ENCODE measurements at places on chromosomes 12 and 14.

GRCh38 chr12:105705765-105706164 lies 375.3 kb downstream of the C12orf75 start:
- DNase-seq = no peak

GRCh38 chr14:37594238-37594970 lies 645 bp downstream of the FOXA1 start:
- no peak for DNase-seq

DNA sequence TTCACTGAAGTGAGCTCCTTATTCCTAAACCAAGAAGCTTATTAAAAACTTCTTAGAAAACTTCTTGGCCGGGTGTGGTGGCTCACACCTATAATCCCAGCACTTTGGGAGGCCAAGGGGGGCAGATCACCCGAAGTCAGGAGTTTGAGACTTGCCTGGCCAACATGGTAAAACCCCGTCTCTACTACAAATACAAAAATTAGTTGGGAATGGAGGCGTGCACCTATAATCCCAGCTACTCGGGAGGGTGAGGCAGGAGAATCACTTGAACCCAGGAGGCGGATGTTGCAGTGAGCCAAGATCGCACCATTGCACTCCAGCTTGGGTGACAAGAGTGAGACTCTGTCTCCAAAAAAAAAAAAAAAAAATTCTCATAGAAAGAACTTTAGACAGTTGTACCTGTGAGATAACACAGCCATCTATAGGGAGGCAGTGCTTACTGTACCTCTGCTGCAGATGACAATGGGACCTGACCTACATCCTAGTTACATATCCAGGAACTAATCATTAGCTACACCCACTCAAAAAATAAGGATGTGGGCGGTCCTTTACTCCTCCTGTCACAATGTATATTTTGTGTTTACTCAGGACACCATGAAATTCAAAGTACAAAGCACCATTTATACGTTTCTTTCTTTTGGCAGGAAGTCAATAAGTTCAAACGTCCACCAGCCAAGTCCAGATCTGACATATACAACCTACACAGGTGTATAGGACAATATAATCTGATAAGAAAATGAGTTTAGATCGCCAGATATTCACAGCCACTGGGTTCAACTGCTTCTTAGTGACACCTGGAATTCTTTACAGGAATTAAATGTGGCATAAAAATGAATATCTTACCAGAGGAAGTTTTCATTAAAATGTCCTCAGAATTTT lies 14.9 kb downstream of the STXBP6 start:
- DNase-seq = no peak

DNA sequence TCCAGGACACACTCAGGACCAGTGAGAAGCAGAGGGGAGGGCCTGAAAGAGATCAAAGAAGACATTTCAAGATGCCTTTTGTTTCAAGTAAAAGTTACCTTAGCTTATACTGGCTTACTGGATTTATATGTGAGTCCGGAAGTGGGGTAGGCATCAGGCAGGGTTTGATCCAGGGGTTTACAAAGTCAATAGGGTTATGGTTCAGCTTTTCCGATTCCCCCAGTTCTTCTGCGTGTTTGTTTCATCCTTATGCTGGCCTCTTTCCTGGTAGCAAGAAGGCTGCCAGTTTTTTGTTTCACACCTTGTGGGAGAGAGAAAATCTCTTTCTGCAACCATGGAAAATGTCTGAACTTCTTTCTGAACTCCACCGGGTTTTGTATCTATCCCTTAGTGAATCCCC lies 126.3 kb downstream of the ESRRB start:
- DNase-seq = no peak

DNA sequence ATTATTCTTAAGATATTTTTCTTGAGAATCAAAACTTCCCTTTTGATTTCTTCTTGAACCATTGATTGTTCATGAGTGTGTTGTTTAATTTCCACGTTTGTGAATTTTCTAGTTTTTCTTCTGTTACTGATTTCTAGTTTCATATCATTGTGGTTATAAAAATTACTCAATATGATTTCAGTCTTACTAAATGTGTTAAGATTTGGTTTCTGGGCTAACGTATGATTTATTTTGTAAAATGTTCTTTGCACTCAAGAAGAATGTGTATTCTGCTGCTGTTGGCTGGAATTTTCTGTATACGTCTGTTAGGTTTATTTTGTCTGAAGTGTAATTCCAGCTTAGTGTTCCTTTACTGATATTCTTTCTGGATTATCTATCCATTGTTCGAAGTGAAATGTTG lies 24.7 kb downstream of the TRMT5 start:
- DNase-seq = no peak

GRCh38 chr12:101813117-101813516 lies 17.6 kb downstream of the GNPTAB start:
- DNase-seq = no peak

GRCh38 chr14:68157971-68158371 lies 338.4 kb downstream of the RAD51B start:
- DNase-seq = no peak

DNA sequence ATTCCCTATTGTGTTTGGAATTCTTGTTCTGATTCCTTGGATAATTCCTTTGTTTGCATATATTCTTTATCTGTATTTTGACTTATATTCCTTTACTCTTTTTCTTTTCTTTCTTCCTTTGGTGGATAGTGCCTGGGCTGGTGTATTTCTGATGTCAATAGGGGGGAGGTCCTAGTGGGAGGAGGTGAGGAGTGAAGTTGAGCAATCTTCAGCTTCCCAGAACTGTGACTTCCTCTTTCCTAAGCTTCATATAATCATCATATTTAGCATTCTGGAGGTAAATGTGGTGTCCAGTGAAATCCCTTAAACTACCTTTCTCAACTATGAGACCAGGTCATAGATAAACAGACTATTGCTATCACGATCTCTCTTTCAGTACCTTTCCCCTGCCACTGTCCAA lies 29.6 kb upstream of the TBPL2 start:
- DNase-seq = no peak

DNA sequence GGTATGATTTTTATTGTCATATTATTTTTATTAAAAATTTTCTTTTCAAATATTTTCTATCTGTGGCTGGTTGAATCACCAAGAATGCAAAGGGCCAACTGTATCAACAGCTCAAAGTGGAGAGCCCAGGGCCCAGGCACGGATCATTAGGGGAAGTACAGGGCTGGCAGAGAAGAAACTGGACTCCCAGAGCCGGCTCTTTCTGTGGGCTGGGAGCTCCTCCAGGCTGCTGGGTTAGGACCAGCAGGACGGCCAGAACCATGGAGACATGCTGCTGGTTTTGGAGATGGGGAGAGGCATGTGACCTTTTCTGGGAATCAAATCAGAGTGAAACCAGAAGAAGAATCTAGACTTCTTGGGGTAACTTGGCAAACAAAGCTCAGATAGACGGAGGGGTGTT lies 220.5 kb downstream of the CACNA1C start:
- no peak for DNase-seq

- no peak for DNase-seq
Observed at GRCh38 chr14:55153951-55154350, 24.9 kb downstream of the LGALS3 start.

DNA sequence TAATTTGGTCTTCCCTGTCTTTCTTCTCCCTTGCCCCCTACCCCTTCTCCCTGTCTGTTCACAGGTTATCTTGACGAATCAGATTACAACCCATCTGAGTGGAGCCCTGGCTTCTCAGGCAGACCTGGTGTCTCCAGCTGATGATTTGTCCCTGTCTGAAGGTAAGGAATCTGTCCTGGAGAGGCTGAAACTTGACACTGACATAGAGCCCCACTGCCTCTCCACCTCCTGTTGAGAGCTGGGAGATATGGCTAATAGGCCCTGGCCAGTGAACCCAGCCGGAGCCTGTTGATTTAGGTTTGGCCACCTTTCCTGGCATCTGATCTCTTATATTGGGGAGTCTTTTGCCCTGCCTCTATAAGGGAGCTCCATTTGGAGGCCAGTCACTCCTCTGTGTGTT lies 472.2 kb downstream of the RAD51B start:
- no peak for DNase-seq

GRCh38 chr12:89433634-89434033 lies 81.3 kb upstream of the DUSP6 start:
- DNase-seq = no peak

DNA sequence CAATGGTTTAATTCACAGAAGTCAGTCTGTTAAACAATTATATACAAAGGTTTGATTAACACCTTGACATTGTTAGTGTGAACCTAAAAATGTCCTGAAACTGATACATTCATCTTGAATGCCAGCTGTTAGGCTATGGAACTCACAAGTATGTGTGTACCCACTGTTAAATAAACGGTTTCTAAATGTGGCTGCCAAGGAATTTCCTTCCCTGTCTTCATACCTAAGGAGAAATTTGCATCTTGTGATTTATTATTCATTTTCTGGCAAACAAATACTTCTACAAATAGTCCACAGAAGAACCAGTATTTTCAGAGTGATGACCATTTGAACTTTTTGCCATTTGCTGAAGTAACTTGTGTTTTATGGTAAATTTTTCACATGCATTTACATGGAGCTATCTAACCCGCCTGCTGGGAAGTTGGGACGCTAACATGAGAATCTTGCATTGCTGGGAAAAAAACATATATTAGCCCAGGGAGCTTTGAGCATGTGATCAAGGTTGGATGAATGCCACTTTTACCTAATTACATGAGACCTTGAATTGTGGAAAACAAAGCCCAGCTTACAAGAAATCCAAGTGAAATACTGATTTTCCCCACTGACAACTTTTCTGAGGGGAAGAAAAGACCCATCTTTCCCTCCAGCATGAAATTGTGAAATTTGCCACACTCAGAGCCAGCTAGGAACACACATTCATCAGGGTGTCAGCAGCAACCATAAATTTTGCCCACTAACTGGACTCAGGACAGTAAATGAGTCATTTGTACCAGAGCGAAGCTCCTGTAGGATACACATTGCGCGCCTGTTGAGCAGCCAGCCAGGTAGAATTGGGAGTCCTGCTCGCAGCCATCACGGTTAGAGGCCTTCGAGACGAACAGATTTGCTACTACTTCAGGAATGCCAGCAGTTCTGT lies 118.0 kb downstream of the KICS2 start:
- no peak for DNase-seq

DNA sequence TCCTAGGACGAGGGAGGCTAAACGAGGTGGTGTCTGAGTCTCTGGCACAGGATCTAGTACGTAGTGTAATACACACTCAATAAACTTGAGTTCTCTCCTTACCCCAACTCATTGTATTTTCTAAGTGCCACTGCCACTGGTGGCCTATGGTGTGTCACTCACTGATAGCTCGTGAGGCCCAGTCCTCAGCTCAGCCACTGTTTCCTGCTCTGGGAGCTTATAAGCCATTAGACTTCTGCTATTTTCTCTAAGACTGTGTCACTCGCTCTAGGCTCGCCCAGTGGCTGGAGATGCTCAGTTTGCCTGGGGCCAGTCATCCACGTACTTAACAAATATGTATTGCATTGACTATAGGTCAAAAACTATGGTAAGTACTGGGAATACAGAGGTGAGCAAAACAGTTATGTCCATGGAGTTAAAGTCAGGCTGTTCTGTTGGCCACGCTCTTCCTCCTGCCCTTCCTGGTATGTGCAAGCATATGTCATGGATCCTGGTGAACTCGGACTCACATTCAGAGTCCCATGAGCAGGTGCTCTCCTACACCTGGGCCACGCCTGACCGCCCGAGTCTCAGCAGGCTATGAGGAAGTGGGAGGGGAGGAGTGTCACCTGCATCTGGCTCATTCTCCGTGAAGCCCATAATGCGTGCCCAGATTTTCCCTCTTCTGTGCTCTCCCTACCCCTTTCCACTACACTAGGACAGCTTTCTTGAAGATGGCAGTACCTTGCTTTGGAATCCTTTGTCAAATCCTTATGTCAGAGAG lies 41.6 kb downstream of the DEGS2 start:
- DNase-seq = no peak

DNA sequence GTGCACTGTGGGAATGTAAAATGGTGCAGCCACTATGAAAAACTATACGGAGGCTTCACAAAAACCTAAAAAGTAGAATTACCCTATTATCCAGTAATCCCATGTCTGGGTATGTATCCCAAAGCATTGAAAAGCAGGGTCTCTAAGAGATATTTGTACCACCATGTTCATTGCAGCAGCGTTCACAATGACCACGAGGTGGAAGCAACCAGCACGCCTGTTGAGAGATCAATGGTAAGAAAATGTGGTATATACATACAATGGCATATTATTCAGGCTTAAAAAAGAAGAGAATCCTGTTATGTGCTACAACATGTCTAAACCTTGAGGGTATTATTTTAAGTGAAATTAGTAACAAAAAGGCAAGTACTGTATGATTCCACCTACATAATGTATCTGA lies 910 bp upstream of the NOPCHAP1 start:
- DNase-seq = no peak

GRCh38 chr14:96616161-96616721 lies 114.1 kb downstream of the PAPOLA start:
- no peak for DNase-seq

- no peak for DNase-seq
Observed at GRCh38 chr12:100329800-100330199, 27.1 kb upstream of the SLC17A8 start.

DNA sequence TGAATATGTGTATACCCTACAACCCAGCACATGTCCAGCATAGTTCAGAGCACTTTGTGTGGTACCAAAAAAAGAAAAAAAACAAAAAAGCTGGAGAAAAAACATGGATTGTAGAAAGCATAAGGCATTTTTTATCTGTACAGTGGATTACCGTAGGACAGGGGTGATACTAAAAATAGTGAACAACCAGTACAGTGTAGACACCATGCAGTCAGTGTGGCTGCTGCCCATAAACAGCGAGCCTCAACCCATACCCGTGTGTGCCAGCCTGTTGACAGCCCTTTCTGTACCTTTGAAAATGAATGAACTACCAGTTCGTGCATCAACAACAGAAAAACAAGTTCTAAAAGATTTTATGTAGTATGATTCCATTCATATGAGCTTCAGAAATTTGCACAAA lies 25.1 kb downstream of the RASSF8 start:
- no peak for DNase-seq

DNA sequence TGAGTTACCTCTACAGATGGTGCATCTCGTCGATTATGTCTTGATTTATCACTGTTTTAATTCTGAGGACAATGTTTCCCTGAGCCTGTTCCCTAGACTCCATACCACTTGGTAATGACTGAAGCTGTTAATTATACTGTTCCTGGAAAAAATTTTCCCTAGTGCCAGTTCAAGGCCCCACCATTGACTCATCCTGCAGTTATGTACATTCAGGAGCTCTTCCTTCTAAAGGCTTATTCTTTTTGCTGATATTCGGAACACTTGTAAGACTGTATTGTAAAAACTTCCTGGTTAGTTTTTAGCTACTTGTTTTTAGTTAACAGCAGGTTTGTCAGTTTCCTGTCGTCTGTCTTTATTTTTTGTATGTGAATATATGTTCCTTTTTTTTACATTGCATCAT lies 30.4 kb upstream of the PPP2R5E start:
- DNase-seq = no peak

- no peak for DNase-seq
Observed at GRCh38 chr12:2739069-2739468, 55.7 kb upstream of the FKBP4 start.

DNA sequence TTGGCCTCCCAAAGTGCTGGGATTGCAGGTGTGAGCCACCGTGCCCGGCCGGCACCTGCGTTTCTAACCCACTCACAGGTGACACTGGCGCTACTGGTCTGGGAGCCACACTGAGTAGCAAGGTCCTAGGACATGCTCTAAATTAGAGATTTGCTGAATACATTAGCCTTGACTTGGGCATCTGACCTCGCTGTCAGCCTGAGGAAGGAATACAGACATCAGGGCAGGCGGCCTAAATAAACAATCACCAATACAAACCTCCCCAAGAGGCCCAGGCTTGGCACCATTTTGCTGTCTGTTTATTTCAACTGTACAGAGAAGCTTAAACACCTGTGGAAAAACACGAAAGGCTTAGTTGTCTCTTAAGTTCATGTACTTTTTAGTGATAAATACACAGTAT lies 27.5 kb downstream of the P2RX4 start:
- DNase-seq = no peak
